ENCODE measurements at places on chromosomes 5 and 9.

DNA sequence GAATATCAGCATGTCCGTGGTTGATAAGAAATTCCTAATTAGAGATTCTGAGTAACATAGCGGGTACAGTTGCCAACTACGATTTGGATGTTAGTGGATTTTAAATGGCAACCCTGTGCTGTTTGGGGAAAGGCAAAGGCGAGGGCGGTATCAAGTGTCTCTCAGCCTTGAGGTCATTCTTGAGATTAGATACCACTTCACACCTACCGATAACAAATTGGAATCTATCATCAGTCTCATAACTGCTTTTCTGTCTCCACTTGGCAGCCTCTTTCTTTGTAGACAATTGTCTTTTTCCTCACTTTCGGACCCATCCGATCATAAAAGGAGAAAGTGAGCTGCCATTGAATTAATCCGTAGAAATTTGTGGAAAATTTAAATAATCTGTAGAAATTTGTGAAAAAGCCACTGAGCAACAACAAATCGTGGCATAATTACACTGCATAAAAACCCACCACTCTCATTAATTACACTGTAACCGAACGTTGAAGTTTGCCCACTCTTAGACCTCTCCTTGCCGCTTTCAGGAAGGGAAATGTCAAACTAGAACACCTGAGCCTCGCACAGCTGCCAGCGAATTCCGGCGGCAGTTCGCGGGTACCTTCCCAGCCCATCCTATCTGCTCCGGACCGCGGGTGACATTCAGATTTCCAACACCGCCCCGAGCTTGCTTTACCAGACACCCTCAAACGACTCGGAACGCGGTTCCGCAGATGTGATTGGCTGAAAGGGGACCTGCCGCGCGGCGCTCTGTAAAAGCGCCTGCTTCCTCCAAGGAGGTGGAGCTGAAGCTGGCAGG is 849 bp upstream of the RGMB start:
- DNase-seq = no peak

DNA sequence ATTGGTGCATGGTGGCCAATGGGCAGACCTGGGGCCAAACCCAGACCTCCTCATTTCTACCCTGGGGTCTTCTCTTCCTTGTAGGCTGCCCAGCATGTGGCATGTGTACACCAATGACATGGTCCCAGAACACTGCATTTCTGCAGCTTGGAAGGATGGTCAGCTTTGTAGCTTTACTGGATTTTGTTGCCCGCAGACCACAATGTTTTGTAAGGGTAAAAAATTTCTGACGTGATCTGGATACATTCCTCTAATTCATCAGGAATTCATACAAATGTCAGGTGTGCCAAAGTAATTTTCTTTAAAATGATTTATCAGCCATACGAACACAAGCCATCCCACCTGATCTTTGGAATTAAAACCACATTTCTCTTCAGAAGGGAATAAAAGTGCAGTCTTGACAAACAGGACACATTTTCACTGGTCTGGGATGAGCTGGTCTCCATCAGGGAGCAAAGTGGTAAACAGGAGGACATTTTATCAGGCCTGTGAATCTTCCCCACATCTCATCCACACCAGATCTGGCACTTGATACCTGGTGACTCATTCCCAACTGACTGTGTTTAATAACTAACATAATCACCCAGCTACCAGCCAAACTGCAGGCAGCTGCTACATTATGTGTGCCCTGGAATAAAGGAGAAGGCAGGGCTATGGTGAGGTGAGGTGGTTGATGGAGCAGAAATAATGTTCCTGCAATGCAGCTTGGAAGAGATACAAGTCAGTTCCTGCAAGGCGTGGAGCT is 103.9 kb downstream of the SPOCK1 start:
- no peak for DNase-seq

DNA sequence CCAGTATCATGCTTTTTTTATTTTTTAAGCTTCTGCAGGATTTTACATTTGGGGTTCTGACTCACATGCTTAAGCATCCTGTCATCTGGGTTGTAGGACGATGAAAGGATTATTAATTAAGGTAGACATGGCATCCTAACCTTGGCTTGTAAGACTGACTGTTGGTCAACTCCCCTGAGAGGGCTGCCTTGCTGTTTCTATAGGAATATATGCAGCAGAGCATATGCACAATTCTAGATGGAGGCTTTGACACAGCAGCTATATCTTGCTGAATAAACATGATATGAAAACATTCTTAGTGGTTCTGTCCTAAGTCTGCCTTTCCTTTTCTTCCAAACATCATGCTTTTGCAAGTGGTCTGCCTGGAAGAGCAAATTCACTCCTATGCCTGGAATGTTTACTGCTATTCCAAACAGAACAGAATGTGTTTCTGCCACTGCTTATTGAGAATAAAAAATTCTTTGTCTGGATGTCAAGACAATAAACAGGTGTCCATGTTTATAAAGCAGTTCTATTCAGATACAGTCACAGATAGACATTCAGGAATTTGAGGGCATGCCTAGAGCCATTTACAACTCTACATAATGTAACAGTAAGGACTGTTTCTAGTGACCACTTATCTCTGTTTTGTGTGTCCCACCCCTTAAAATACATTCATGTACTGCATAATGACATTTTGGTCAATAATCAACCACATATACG is 166.2 kb upstream of the PPP2R2B start:
- DNase-seq = no peak

DNA sequence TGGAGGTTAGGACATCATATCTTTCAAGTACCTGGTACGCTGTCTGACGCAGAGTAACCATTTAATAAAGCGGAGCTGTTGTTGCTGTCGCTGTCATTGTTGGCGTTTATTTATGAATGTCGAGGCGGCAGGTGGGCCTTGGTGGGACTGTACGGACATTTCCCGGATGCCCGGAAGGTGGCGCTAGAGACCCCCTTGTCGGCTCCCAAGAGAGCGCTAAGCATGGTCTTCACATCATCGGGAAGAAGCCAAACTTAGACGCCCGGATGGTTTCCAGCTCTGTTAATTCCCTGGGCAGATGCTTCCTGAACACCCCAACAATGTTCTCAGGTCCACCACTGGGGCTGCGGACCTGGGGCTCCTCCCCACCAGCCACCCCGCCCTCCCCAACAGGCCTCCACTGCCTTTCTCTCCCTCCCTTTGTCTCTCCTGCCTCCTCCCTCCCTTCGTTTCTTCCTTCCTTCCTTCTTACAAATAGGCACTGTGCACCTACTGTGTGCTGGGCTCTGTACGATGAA is 54.1 kb downstream of the DUSP1 start:
- DNase-seq = peak; percentile 74

DNA sequence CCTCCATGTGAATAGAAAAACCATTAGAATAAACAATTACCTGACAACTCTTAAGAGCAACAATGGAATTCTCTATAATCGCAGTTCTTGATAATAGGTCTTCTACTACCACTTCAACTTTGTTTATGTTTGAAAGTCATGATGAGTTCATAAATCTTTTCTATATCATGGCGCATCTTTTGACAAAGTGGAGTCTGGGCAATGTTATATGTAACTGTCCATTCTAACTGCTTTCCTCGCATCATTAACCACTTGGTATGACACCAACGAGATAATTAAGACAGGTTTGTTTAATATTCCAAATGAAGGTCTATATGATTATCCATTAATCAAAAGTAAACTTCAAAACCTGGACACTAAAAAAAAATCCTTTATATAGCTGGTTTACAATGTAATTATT is 272.0 kb downstream of the DENND1A start:
- DNase-seq = no peak
